ENCODE measurements at places on chromosomes 3 and 15.

GRCh38 chr3:62870321-62870720 is 4.9 kb downstream of the CADPS start:
- DNase-seq = peak; percentile 12

- DNase-seq = no peak
These were observed 37.1 kb upstream of the APEH start for GRCh38 chr3:49636883-49637609.

GRCh38 chr3:146189519-146190173 is 28.7 kb upstream of the PLOD2 start:
- peak; percentile 61 for DNase-seq

DNA sequence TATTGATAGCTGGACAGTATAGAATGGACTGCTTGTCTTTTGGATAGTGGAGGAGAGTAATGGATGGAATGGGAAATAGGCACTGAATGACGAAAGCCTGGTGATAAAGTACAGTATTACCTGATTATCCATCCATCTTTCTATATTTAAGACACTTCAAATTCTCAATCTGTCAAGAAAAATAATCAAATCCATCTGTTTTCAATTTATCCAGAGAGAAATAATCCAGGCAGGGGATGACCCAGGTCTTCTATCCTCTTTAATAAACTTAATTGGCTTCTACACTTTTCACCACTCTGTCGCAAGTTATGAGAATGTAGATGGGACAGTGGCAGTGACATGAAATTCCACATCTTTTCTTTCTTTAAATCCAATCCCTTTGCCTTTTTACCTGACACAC is 420.3 kb upstream of the PDZRN3 start:
- DNase-seq = no peak

DNA sequence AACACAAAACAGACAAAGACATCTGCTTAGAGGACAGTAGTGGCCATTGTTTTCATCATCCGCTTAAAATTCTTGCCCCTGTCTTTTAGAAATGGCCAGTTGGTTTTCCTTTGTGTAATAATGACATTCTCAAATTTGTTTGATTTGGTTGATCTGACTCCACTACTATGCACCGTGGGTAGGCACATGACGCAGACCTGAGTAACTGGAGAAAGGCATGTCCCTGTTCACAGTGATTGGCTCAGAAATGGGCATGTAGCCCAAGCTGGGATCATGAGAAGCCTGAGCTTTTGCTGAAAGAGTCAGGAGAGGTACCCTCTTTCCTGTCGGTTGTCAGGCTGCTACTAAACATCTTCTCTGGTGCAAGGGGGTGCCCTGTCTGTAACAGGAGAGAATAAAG is 36.6 kb upstream of the MAGI1 start:
- peak; percentile 76 for DNase-seq

GRCh38 chr3:27544372-27544865 is 60.2 kb upstream of the SLC4A7 start:
- DNase-seq = peak; percentile 71

DNA sequence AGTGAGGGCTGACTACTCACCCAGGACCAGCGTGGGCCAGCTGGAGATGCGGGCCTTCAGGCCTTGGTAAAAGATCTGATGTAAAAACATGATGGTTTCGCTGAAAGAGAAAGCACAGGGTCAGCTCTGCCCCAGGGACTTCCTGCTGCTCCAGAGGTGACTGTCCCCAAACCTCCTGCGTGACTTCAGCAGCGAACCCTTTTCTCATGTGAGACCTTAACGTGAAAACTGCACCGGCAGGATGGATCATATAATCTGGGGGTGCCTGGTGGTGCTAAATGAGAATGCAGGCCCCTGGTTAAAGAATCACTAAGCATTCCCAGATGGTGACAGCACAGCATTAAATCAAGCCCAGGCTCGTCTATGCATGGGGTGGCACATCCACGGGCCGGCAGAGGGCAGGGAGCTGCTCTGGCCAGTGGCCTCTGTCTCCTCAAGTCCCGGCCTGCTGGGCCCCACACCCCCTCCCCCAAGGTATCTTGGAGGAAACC is 55.4 kb downstream of the RASGRF1 start:
- peak; percentile 7 for DNase-seq

DNA sequence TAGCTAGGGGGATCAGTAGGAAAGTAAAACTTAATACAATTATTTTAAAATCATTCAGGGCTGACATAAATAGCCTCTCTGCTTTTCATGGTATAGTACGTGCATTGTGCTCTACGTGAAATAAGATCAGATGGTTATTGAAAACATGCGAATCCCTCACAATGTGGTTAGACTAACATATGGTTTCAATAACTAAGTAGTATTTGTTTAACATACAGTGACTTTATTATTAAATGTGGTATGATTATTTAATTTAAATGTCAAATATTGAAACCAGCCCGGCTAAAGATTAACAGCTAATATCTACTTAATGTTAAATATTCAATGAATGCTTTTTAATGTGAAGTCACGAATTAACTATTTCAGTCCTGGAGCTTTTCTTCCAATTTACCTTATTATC is 473.9 kb upstream of the THBS1 start:
- no peak for DNase-seq

GRCh38 chr3:4461468-4462090 is 5.5 kb downstream of the SUMF1 start:
- DNase-seq = no peak

DNA sequence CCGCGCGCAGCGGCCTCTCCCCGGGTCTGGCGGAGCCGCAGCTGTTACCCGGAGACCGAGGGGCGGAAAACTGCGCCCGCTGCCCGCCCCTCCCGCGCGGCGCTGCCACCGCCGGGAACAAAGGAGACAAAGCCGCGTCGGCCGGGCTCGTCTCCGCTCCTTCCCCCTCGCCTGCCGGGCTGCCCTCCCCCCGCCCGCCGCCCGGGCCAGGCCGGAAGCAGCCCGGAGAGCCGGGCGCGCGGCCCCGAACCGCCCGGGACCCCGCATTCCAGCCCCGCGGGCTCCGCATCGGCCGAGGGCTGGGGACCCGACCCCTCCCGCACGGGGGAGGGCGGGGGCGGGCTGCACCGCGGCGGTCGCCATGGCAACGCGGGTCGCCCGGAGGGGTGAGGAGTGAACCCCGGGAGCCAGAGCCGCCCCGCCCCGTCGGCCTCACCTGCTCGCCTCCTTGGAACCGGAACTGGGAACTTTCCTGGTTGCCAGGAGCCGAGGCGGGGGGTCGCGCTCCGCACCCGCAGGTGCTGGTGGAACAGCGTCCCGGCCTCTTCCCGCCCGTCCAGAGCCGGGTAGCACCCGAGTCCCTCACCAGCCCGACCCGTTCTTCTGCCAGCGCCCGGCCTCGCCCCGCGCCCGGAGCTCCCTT is 448 bp downstream of the PLXNB1 start:
- DNase-seq = peak; percentile 42

- DNase-seq = no peak
These were observed 14.6 kb downstream of the ADAMTS9 start for GRCh38 chr3:64673159-64673715.

DNA sequence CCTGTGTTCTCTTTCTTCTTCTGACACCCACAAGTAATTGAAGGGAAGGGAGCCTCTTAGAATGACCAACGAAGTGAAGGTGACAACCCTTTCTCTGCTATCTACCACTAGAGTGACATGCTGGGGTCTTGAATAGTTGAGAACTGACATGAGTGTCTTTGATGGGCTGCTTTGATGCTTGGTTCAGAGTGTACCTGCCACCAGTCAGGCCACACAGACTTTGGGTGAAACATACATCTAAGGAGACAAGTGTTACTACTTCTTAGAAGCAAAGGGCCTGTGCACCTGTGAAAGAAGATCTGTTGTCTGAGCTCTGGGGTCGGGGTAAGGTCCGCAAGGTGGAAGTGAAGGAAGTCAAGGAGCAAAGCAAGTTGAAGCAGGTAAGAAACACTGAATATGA is 1040.7 kb upstream of the CFAP20DC start:
- DNase-seq = no peak

DNA sequence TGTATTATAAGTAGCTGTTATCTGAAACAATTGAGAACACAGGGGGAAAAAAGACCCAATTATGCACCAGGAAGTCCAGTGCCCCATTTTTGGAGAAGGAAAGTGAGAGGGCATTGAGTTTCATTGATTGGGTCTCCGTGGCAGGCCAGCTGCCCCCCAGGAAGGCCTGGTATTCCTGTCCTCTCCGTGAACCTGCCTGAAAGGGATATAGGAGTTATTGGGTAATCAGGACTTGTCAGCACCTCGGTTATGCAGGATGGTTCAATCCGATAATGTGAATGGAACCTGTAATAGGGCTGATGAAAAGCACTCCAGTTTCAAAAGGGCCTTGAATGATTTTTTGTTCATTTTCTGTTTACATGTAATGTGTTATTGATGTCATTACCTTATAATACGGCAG is 122.0 kb upstream of the RARB start:
- DNase-seq = peak; percentile 66

- peak; percentile 18 for DNase-seq
These were observed 18.1 kb upstream of the SLC7A14 start for GRCh38 chr3:170603770-170604510.

DNA sequence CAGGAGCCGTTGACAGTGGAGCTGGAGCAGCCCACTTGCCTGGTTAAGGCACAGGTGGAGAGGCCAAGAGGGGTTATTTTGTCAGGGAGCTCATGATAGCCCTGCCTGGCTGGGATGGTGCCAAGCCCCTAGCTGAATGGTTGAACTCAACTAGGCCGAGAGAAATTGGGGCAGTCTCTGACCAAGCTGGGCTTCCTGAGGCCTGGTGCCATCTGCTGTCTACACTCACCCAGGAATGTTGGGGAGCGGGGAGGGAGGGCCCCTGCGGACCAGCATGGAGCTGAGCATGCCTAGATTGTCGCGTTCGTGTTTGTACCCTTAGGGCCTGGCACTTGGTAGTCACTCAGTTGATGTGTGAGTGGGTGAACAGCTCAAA is 1.2 kb downstream of the BRPF1 start:
- DNase-seq = peak; percentile 38

GRCh38 chr3:190338717-190339116 is 16.5 kb upstream of the CLDN1 start:
- peak; percentile 44 for DNase-seq

GRCh38 chr3:186786922-186787321 is 3.5 kb downstream of the EIF4A2 start:
- no peak for DNase-seq

- DNase-seq = no peak
These were observed 25.4 kb downstream of the ACP3 start for GRCh38 chr3:132342610-132343009.

DNA sequence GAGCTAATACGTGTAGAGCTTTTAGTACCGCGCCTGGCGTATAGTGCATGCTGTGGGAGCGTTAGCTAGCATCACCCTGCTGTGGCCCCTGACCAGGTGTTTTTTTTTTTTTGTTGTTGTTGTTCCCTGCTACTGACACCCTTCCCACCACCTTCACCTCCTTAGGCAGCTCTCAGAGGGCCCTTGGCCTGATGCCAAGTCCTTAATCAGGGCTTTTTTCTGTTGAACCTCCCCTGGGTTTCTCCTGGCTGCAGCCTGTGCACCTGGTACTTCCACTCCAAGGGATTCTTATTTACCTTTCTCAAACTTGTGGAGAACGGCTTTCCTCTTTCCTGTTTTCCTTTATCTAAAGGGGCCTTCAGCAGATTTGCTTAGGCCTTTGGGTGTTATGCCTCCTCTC is 53.3 kb downstream of the SLC7A14 start:
- DNase-seq = no peak

GRCh38 chr3:184848934-184849333 is 37.0 kb downstream of the VPS8 start:
- DNase-seq = no peak

GRCh38 chr3:153163393-153163724 is 1.3 kb downstream of the RAP2B start:
- no peak for DNase-seq
